ENCODE measurements at places on chromosomes 16 and 17.
A peak's percentile ranks its signal among the peaks of the same experiment; 100 is the strongest.

GRCh38 chr16:68393333-68393732, 55.0 kb downstream of the SMPD3 start:
- no peak for DNase-seq

GRCh38 chr16:67226295-67226803, 581 bp upstream of the TMEM208 start:
- no peak for DNase-seq

GRCh38 chr17:7107012-7107754, 7.4 kb downstream of the ASGR2 start:
- no peak for DNase-seq

DNA sequence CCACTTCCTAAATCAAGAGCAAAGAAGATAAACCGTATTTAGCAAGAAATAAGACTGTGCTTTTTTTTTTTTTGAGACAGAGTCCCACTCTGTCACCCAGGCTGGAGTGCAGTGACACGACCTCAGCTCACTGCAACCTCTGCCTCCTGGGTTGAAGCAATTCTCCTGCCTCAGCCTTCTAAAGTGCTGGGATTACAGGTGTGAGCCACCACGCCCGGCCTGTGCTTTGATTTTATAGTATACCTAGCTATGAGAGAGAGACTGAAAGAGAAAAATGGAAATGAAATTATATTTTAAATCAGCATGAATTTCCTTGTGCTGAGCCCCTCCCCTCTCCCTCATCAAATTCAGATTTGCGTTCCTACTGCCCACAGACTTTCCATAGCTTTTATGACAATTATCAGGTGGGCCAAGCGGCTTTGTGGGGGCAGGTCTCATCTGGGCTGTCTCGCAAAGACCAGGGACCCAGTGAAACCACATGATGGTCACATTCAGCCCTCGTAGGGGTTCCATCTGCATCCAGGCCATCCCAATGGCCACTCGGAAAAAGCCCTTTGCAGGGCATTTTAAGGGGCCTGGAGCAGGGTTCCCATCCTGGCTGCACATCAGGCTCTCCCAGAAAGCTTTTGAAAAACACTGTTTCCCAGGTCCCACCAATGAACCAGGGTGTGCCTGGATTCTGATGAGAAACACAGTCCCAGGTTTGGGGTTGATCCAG, 8.5 kb downstream of the CACNG1 start:
- DNase-seq, result no peak

- no peak for DNase-seq
Observed at GRCh38 chr17:82127315-82127595, 29.2 kb upstream of the FASN start.

- DNase-seq, result no peak
Observed at GRCh38 chr16:9135797-9136196, 44.4 kb downstream of the HAPSTR1 start.

DNA sequence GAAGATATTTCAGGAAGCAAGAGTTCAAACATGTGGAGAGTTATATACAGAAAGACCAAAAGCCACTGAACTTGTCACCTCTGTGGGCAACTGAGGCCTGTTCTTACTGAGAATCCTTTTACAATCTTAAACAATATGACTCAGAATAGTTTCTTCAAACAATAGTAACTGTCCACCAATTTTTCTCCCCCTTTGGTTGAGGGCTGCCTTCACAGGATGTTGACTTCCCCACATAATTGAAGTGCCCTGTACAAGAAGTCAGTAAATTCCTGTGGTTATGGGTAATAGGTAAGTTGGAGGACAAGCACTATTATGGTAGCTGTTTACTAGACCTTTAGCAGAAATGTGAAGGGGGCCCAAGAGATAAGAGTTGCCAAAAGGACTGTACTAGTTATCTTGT, 215.8 kb downstream of the CDH8 start:
- no peak for DNase-seq

DNA sequence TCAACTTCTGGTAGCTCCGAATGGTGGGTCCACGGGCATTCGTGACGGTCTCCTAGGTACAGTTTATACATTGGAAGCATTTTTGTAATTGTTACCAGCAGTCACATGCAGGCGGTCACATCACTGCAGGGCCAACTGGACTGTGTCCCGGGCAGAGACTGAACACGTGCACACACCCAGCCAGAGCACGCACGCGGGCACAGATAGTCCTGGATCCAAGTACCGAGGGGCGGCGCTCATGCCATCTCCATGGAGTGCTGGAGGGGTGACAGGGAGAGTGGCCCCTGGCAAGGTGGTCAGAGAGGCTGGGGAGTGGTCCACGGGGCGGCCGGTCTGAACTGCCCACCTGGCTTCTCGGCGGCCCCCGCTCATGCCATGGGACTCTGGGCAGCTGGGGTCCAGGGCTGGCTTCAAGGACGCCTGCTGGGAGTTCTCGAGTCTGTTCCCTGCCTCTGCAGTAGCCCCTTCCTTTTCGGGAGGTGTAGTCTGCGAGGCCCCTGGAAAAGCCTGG, 34.2 kb downstream of the BAIAP2 start:
- DNase-seq, result no peak

DNA sequence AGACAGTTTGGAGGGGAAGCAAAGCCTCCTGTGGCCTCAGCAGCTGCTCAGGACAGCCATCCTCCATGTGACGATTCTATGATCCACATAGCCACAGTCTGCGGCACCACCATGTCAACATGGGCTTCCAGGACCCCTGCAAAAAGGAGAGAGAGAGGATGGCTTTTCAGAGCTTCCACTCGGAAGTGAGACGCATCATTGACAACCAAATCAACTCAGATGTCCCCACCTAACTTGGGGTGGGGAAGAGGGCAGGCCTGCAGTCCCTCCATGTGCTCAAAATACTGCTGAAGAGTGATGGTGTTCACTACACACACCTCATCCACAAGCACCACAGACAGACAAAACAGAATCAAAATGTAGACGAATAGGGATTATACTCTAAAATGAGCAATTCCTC, 5.9 kb upstream of the METTL16 start:
- no peak for DNase-seq

- DNase-seq, result no peak
Observed at GRCh38 chr16:84953190-84953746, 58.1 kb downstream of the ZDHHC7 start.

GRCh38 chr17:80260069-80260535, 550 bp upstream of the RNF213 start:
- DNase-seq, result peak; percentile 73

DNA sequence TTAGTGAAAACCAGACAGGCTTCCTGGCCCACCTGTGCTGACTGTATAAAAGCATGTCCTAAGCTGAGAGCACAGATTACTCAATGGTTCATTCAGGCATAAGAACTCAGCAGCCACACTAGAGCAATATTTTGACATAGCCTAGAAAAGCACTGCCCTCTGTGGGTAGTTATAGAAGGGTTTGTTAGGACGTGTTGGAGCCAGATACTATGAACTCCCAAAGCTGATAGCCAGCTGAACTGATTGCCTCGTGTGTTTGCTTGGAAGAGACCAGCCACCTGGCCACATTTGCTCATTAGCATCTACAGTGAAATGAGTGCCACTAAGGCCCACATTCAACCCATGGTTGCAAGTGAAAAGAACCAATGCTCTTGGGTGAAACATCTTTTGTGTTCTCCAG, 30.8 kb upstream of the ABCA5 start:
- no peak for DNase-seq

DNA sequence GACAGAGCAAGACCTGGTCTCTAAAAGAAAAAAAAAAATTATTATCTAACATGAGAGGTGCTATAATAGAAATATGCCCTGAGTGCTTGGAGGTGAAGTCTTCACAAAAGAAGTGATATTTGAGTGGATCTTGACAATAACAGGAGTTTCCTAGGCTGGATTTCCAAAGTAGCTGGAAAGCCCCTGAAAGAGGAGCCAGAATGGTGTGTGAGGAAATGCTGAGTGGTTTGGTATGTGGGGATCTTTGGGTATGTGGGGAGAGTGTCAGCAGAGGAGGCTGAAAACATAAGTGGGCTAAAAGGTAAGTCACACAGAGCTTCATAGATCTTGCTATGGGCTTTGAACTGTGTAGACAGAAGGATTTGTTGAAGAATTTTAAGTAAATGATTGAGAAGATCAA, 100.1 kb downstream of the YPEL2 start:
- no peak for DNase-seq

GRCh38 chr17:34254146-34254545, 939 bp upstream of the CCL2 start:
- no peak for DNase-seq

GRCh38 chr16:4192206-4192605, 49.7 kb downstream of the SRL start:
- DNase-seq, result no peak

- no peak for DNase-seq
Observed at GRCh38 chr17:40524243-40524965, 23.0 kb upstream of the TNS4 start.

- DNase-seq, result no peak
Observed at GRCh38 chr16:26189536-26189935, 497.8 kb downstream of the HS3ST4 start.

- DNase-seq, result no peak
Observed at GRCh38 chr17:81060416-81060815, 25.5 kb downstream of the BAIAP2 start.

Data from stimulated activated effector memory CD8-positive, alpha-beta T cell treated with anti-CD3 and anti-CD28 coated beads, Interleukin-12 subunit alpha, Interleukin-12 subunit beta, amount 100 ng/mL, for 72 hours (primary cell).